ENCODE measurements at places on chromosomes 5 and 9. TPM values are rescaled to one million over a fixed set of nuclear protein-coding genes. Genes with fewer than 3 reads are reported as not detected.

MYOZ3 gene
- 0.55 TPM for total RNA-seq

FOXD1 gene
- 0.46 TPM for total RNA-seq

TLE1 gene
- 35.2 TPM for total RNA-seq

- no peaks in the 10 kb centered on the region for H3K36me3 ChIP-seq
- DNase-seq: no peak
- no peaks in the 10 kb centered on the region for H3K27me3 ChIP-seq
- no peak overlapping the region for H3K4me3 ChIP-seq
- H3K27ac ChIP-seq: no peak overlapping the region
- H3K4me1 ChIP-seq: no peaks in the 10 kb centered on the region
These were observed 33.8 kb downstream of the JMY start for GRCh38 chr5:79269733-79270166.

Measured in lung (tissue), 17 donors.